ENCODE measurements at places on chromosomes 2 and 18. TPM values are rescaled to one million over a fixed set of nuclear protein-coding genes. Genes with fewer than 3 reads are reported as not detected.

Gene CUL3
- total RNA-seq, result 58.3 TPM

Gene BMP10
- 0.44 TPM for total RNA-seq

Gene IL36B
- total RNA-seq, result not detected

Gene NPPC
- not detected for total RNA-seq

Gene PHOSPHO2
- 1.3 TPM for total RNA-seq

Gene CDH7
- total RNA-seq, result not detected

Gene HOXD3
- total RNA-seq, result 2.6 TPM

Gene GKN2
- 0.22 TPM for total RNA-seq

Gene PPP1R1C
- not detected for total RNA-seq

Gene PSMG2
- 53.0 TPM for total RNA-seq

Gene RAB3GAP1
- total RNA-seq, result 65.9 TPM

Gene UGT1A8
- not detected for total RNA-seq

Gene C2orf78
- not detected for total RNA-seq

Gene GLS
- total RNA-seq, result 211 TPM

Gene IL36RN
- total RNA-seq, result under 0.01 TPM

Gene ALK
- total RNA-seq, result not detected

Gene SLC9A4
- not detected for total RNA-seq

Gene FAM124B
- total RNA-seq, result 0.22 TPM

Gene SP140
- 4.4 TPM for total RNA-seq

Gene ALPI
- total RNA-seq, result not detected

Gene HS6ST1
- 22.0 TPM for total RNA-seq

All from placental pericyte (primary cell).